ENCODE measurements at places on chromosomes 3 and 15.
A peak's percentile ranks its signal among the peaks of the same experiment; 100 is the strongest.

- DNase-seq = no peak
Measured at GRCh38 chr15:62066663-62067447, at the start of gene C2CD4A. C2CD4A (plus strand) TSS chr15:62066977; CDS start chr15:62067614, 637 bp downstream.

- DNase-seq = no peak
Measured at GRCh38 chr3:59106085-59106648, 56.3 kb upstream of the CFAP20DC start.

- DNase-seq = no peak
Measured at GRCh38 chr3:53707222-53707621, 139.0 kb downstream of the CHDH start.

DNA sequence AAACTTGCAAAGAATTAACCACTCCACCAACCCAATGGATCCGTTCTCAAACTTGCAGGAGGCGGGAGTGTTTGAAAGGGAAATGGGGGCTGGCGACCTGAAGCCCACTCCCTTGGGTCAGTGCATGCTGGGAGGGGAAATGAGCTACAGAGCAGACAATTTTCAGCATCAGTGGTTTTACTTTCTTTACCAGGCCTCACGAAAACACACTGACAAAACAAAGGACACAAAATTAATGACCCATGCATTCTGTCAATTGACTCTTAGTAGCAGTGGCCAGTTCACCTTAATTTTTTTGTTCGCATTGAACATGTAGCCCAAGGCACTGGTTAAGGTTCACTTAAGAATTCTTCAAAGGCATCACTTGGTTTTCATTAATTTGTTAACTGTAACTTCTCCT is 413.5 kb downstream of the MECOM start:
- DNase-seq = no peak

DNA sequence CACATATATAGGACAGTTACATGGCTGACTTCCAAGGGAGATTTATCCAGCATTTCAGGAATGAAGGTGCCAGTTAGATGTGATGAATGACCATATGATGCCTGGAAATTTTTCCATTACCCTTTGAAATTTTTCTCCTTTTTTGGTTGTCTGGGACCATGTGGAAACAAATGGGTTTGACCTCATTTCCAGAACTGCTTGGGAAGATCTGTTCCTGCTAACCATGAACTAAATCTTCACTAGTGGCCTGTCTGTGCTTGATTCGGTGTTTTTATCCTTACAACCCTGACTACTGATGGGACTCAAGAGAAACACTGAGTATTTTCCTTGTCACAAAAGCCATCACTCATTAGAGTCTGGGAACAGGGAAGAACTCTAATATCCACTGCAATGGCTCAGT is 409.4 kb downstream of the PDCD6IP start:
- DNase-seq = no peak

DNA sequence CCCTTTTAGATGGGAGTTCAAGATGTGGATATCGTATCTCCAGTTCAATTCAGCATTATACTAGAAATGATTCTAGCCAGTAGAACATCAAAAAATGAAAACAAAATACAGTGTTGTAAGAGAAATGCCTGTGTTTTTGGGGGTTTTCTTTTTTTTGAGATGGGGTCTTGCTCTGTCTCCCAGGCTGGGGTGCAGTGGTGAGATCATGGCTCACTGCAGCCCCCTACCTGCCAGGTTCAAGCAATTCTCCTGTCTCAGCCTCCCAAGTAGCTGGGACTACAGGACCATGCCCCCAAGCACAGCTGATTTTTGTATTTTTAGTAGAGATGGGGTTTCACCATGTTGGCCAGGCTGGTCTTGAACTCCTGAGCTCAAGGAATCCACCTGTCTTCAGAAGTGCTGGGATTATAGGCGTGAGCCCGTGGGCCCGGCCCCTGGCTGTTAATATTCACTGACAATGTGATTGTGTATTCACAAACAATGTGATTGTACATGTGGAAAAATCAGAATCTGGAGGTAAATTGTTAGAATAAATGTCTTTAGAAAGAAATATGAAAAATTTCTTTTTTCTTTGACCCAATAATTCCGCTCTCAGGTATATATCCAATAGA is 59.0 kb downstream of the ARIH1 start:
- DNase-seq = no peak

DNA sequence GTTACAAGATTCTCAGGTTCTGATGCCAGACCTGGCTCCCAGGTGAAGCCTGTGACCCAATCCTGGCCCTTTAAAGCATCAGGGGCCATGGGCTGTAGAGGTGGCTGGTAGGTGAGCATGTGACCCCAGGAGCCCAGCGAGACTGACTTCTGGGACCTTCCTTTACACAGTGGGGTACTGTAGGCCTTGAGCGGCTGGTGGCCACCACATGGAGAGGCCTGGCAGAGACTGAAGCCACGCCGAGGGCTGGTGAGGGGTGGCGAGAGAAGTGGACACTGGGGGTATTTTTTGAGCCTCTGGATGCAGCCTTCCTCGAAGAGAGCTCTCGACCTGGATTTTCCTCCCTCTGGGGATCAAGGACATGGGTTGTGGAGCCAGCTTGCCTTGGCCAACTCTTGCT is 71.2 kb upstream of the ITGA11 start:
- DNase-seq = no peak

DNA sequence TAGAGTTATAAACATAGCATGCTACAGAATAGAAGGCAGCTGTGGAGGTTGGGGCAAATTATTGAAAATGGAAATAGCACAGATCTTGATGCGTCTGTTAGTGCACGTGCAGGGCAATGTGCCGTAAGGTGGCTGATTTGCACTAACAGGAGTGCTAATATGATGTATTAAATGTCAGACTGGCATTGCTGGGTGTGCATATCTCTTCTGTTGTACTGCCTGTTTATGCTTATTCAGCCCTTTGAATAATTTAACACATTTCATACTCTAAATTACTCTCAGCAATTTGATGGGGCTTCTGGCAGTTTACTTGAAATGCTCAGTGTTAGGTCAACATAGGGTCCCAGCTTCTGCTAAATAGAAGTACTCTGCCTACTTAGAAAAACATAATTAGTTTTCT is 395.6 kb downstream of the MCTP2 start:
- DNase-seq = no peak

DNA sequence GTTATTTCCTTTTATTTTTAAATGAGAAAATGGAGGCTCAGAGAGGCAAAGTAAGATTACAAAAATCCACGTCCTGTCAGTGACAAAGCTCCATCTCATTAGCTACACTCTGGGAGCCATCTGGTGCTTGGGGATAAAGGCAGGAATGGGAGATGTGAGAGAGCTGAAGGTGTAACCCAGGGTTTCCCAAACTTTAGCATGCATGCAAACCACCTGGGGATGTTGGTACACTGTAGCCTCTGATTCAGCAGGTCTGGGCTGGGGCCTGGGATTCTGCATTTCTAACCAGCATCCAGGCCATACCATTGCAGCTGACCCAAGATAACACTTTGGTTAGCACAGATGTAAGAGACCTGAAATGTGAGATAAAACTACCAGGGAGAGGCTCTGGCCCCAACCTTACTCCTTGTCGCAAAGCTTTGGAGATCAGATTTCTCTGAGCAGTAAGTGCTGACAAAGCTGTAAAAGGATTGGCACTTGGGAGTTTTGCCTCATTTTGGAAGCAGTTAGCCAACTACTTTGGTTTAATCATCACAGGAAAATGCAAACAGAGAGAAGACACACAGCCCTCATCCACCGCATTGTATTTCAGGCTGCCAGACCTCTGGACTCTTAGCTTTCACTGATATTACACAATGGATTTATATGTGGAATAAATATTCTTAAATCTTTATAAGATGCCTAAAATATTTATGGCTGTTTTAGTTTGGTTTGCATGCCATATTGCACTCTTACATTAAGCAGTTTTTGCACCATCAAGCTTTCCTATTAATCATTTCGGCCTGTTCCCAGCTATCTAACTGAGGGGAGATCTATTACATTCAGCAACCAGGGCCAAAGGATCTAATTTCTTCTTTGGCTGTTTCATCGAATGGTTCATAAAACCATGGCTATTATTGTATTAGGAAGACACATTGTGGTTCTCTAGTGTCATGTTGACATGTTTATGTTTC is 263.0 kb downstream of the EBLN2 start:
- peak; percentile 15 for DNase-seq

DNA sequence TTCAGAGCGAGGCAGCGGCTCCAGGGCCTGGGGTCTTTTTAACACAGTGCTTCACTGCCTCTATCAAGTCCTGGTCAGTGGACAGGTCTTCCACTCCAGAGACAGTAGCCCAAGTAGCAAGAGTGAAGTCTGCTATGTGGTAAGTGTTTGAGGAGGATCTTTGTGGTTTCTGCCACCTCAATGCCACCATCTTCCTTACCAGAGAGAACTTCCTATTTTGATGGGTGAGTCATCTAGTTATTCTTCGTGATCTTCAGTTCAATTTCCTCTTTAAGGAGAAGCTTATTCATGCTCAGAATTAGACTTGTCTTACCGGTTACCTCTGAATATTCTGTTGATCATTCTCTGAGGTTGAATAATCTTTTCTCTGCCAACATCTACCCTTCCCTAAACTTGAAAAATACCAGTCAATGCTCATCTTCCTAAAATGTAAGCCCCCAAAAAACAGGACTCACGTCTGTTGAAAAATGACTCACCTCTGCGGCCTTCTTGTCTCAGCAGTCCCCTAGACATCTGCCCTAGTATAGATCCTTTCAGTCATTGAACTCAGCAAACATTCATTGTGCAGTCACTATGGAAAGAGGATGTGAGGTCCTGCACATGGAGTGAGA is 32.2 kb upstream of the BCL6 start:
- DNase-seq = no peak

DNA sequence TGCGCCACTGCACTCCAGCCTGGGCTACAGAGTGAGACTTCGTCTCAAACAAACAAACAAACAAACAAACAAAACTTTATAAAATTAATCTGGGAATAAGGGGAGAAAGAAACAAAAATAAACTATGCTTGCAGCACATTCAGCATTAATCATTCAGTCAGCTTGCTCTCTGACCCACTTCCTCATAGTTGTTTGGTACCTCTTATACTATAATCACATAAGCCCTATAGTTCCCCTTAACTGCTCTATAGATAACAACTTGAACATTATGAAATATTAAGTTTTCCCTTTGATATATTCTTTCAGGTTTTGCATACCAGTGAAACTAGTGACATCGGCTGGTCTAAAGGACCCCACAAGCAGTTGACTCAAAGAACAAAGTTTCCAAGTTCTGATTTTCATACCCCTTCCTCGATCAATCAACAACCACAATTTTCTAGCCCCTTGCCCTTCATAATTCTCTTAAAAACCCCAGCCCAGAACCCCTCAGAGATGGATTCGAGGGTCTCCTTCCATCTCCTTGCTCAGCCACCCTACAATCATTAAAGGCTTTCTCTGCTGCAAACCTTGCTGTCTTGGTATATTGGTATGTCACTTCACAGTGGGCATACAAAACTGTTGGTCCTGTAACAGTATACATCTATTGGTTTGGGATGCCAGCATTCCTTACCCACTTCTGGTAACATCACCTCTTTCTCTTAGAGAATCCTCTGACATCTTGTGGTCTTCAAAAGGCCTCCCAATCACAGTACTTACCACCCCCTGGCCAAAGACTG is 26.4 kb downstream of the BCL2L10 start:
- no peak for DNase-seq

DNA sequence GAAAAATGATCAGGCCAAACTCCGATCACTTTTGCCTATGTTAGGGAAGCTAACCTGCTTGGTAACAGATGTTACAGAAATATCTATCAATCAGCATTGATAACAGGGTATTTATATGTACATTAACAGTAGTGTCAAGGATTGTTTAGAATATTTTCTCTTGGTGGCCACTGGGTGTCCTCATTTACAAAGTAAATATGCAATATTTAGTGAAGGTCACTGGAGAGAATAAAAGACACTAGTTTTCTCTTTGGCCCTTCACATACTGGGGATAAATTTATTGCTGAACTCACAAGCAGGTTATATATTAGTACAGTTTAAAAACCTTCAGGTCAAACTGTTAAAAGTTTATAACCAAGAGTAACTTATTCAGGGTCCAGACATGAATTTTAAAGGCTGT is 69.0 kb downstream of the TIGIT start:
- peak; percentile 32 for DNase-seq

GRCh38 chr3:180181387-180181786 is 144.7 kb upstream of the PEX5L start:
- peak; percentile 14 for DNase-seq

DNA sequence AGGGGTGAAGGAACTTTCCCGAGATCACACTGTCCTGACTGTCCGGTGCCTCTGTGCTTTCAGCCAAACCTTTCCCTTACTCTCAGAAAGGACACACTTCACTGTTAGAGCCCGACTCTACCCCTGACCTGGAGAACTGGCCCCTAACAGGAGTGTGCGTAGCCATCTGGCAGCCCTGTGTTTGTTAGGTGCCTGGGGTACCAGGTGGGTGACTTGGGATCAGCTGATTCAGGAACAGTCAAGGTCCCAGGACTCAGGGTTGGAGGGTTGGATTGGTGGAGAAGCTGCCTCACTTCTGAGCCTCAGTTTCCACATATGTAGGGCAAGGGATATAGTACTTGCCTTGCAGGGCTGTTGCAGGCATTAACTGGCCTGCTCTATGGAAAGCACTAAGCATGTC is 98.3 kb upstream of the SLC6A11 start:
- DNase-seq = no peak

- no peak for DNase-seq
Measured at GRCh38 chr3:177284383-177284881, 87.2 kb upstream of the TBL1XR1 start.

DNA sequence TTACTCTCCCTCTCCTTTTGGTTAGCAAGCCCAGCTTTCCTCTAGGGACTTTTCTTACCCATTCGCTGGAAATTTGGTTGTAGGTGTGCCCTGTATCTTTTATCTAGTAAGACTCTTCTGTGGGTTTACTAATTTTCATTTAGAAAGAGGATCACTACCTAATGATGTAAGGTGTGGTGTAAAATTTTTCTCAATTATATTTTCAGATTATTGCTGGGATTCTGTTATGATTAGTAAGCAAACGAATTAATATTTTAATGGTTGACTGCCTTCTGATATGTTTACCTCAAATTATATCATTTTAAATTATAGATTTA is 28.5 kb downstream of the PLCL2 start:
- no peak for DNase-seq

- DNase-seq = peak; percentile 76
Measured at GRCh38 chr15:39171944-39172368, 408.9 kb upstream of the THBS1 start.

GRCh38 chr3:188338086-188338485 is 184.1 kb downstream of the LPP start:
- DNase-seq = peak; percentile 25

DNA sequence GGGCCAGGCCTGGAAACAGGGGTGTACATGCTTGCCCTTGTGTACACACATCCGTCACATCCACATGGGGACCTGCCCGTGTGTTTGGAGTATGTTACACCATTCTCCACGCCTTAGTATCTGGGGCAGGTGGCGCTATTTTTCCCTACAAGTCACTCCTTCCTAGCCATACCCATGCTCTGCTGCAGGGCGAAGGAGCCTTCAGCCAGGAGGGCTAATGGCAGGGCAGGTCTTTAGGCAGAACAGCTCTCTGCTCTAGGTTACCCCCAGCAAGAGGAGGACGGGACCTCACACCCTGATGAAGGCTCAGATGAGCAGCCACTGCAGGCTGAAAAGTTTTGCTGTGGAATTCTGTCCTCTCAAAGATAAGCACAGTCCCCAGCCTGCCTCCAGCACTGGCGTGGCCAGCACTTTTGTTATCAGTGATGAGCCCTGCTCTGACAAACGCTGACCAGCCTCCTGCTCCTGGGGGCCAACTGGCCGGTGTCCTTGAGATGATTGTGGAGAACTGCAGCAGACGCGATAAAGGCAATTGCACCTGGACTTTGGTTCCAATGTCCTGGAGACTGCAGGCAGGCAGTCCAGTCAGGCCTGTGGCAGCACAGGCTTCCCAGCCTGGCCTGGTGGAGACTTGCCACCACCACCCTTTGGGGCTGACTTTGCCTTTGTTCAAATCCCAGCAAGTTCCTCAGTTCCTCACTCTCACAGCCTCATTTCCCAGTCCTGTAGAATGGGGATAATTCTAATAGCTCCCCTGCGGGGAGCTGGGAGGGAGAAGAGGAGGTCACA is 19.8 kb upstream of the PIGZ start:
- no peak for DNase-seq

Measured in AG08396 (cell line).